ENCODE measurements at places on chromosomes 1 and 21.

DNA sequence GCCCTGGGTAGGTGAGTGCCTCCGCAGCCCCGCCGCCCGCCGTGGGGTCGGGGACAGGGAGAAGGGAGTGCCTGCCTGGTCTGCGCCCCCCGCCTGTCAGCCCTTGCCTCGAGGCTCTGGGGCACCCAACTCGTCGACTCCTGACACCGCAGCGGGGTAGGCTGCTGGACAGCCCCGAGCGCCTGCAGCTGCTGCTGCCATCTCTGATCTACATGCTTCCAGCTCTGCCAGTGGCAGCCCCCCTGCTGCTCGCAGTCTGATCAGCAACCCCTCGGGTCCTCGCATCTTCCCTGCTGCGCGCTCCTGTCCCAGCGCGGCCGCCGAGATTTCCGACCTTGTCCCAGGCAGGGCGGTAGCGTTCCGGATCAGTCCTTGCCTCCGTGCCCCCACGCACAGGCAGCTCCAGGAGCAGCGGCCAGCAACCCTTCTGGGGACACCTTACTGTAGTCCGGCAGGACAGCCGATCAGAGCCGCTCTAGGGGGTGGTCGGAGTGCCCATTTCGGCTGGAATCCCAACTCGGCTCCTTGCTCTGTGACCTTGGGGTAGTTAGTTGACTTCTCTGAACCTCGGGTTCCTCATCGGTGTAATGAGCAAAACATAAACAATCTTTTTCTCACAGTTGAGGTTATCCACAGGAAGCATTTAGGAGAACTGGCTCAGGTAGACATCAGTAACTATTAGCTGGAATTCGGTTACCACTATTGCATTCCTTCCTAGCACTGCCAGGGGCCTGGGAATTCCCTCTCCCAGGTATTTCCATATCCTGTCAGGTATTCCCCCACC is 540 bp downstream of the BCAN start:
- peak; percentile 8 for DNase-seq

DNA sequence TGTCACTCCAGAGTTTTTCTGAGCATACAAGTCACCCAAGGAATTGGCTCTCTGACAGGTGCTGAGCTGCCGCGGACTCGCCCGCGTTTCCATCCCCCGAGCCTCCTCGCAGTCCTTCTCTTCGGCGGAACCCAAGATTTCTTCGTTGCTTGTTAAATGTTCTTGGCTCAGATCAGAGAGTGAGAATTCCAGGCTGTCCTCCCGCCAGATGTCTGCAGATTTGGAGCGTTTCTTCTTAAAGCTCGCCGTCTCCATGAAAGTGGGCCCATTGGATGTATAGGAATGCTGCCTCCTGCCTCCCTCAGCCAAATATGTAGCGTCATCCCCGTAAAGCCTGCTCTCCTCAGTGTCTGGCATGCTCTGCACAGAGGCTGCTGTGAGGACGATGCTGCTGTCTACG is 77.8 kb downstream of the TIAM1 start:
- no peak for DNase-seq

DNA sequence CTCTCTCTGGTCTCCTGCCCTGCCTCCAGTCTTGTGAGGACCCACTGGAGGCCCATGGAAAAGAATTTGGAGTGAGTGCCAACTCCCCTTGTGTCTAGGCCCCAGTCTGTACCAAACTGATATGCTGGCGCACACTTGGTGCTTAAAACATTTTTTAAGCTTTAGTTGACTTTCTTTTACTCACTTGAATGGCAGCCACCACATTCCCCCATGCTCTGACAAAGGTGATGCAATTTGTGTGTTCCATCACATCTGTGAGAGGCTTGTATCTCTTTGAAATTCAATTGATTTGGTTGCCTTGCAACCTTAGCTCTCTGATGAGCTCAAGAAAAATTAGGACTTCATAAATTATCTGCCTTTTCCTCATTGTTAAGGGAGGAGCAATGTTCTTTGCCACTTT is 30.5 kb upstream of the WDTC1 start:
- DNase-seq: no peak

- DNase-seq: no peak
Observed at GRCh38 chr1:66371233-66372005, 162.5 kb upstream of the SGIP1 start.

GRCh38 chr1:197356723-197357533 is 88.9 kb downstream of the CRB1 start:
- DNase-seq: peak; percentile 37

GRCh38 chr1:245458761-245459174 is 304.0 kb downstream of the KIF26B start:
- no peak for DNase-seq

DNA sequence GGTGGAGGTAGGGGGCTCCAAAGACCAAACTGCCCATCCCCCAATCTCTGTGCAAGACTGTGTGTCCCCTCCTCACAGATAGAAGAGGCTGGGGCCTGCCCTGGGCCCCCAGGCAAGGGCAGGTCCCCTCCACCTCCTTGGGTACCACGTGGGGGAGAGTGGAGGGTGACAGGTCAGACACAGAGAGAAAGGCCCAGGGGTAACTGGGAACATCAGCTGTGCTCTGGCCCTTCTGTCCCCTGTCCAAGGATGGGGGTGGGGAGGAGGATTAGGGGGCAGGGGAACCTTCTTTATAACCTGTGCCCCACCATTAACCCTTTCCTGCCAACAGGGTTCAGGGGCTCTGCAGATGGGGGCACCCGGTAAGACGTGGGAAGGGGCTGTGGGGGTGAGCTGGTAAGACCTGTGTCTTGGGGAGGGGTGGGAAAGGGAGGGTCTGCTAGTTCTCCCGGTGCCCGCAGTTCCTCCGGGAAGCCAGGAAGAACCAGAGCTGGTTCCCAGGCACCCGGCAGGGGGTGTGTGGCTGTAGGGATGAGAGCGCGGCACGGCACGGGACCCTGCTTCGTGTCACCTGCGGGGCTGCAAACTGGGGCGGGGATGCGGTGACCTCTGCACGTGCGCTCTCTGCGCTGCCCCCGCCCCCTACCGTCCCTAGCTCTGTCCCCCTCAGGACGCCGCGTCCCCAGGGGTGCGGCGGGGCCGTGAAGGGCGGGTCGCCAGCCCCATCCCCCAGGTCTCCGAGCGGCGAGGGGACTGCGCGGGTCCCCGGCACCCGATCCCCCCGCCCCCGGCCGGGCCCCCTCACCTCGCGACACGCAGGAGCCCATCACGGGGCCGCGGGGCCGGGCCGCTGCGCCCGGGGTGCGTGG is 601 bp downstream of the FAM131C start:
- no peak for DNase-seq

DNA sequence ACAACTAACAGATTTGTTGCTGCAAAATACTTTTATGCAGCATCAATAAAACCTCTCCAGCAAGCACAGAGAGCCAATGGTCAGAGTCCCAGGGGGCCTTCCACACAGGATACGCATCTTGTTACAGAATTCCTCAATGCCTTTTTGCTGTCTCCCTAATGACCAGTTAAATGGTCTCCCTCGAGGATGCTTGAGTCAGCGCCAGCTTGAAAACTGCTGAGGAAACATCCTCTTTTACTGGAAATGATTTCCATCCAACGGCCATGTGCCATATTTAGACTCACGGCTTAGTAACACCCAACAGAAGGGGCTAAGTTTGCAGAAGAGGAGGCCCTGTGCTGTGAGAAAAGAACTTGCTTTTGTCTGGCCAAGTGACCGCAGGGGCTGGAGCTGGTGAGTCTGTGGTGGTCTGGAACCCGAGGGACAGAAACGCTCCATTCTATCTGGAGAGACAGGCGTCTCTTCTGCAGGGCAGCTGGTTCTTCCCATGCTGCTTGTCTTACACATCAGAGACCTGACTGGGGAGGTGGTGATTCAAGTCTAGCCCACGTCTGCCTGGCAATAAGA is 496.4 kb downstream of the SETD4 start:
- no peak for DNase-seq

DNA sequence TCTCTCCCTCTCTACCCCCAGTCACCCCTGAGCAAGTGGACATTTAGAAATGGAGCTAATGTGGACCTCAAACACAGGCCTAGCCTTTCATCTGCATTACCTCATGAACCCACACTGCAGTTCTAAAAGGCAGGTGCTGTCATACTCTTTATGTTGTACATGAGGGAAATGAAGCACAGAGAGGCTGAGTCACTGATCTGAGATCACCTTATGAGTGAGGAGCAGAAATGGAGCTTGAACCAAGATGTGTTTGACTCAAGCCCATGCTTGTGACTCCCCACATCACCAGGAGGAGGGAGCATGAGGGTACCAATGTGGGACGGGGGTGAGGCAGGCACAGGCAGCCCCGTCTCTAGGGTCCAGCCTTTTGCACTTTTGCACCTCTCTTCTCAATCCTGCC is 702.8 kb downstream of the PTPRU start:
- DNase-seq: no peak

GRCh38 chr1:166944186-166944967 is 31.0 kb downstream of the ILDR2 start:
- no peak for DNase-seq

DNA sequence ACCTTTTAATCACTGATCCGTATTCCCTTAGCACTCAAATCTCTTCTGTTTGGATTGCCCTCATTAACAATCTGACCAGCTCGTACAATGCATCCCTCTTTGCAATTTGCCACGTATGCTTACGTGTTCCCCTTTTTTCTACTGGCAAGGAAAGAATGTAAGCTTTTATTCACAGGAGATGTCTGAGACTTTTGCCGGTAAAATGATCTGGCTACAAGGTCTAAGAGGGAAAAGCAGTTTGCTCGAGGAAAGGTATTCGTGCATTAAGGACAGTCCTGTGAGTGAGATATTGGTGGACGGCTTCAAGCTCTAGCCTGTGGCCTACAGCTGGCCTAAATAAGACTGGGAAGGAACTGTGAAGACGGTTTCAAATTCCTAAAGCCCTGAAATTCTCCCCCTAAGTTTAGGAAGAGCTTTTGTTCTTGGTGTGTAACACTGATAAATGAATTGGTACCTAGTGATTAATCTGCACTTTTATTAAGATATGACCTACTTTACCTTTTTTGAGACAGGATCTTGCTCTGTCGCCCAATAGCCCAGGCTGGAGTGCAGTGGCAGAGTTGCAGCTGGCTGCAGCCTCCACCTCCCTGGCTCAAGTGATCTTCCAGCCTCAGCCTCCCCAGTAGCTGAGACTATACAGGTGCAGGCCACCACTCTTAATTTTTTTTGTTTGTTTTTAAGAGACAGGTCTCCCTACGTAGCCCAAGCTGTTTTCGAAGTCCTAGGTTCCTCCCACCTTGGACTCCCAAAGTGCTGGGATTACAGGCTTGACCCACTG is 895 bp upstream of the UBR4 start:
- no peak for DNase-seq

- DNase-seq: no peak
Observed at GRCh38 chr1:241614144-241614543, 26.0 kb downstream of the CHML start.

GRCh38 chr1:26353210-26353859 is 595 bp downstream of the CRYBG2 start:
- DNase-seq: no peak

DNA sequence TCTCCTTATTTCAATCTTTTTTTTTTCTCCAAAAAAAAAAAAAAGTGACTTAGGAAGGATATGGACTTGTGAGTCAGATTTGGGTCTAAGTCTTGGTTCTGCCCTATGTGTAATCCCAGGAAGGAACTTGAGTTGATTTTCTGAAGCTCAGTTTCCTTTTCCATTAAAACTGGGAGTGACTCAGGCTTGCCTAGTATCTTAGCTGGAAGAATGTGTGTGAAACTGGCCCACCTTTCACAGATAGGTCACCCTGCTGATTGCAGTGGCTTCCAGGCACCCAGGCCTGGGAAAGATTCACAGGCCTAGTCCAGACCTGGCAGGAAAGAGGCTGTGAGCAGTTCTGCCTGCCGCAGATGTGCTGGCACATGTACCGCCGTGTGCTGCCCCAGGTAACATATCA is 218.3 kb upstream of the HOOK1 start:
- no peak for DNase-seq

DNA sequence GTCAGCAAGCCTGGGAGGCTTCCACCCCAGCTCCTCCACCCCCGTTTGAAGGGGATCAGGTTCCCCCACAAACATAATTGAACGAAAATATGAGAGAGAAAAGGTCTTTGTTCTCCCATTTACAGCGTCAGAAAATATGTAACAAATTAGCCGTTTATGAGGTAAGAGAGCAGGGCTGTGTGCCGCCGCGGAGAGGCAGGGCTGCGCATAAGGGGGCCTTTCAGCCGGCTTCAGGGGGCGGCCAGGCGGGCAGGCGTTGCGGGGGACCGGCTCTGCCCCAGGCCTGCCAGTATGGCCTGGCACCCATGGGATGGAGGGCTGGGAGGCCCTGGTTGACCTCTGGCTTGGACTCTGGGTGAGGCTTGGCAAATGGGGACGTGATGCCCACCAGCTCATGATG is 179.3 kb downstream of the TRABD2B start:
- no peak for DNase-seq

- no peak for DNase-seq
Observed at GRCh38 chr1:53807916-53808315, 30.2 kb downstream of the NDC1 start.

- DNase-seq: no peak
Observed at GRCh38 chr21:33444499-33444898, 35.3 kb downstream of the TMEM50B start.

- no peak for DNase-seq
Observed at GRCh38 chr1:230316864-230317745, 109.0 kb downstream of the PGBD5 start.

DNA sequence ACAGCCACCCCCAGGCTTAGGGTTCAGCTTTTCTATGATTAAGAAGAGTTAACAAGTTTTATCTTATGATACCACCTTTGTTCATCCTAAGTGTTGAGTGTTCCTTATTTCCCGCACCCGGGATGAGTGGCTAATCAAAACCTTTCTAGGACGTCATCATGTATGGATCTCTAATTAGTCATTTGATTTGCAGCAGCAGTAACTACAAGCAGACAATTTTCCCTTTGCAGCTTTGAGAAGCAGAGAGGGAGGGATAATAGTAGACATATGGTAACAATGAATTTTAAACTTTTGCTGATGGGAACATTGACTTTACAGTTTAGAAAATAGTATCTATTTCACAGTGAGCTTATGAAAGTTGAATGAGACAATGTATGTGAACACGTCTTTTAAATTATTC is 30.8 kb upstream of the SLC35F3 start:
- no peak for DNase-seq

GRCh38 chr1:197444755-197445154 is 176.7 kb downstream of the CRB1 start:
- no peak for DNase-seq

DNA sequence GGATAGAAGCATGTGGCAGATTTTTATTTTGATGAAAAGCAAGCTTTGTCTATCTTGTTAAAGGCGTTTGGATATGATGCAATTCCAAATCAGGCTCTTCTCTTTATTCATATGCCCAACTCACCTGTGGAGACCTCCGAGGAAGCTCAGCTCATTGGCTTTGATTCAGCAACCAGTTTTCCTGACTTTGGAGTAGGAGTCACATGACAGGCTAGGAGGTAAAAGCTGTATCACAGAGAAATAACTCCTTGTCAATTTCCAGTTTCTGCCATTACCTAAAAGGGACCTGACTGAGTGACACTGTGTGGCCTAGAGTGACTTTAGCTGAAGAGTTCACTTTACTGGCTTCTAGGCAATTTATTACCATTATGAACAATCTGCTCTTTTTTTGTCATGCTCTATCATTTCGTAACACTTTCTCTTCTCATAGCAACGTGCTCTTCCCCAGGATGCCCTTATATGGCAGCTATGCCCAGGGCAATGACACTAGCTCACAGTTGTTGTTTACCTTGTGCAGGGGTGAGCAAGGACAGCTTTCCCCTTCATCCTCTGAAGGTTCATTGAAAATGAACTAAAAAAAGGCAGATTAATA is 107.2 kb downstream of the KCNK1 start:
- DNase-seq: no peak
